Stomach (tissue), 19 donors: ENCODE measurements at places on chromosomes 16 and 17. TPM values are rescaled to one million over a fixed set of nuclear protein-coding genes. Genes with fewer than 3 reads are reported as not detected.
A peak's percentile ranks its signal among the peaks of the same experiment; 100 is the strongest.

IL32 gene
- polyA plus RNA-seq = 56.3 TPM

DNA sequence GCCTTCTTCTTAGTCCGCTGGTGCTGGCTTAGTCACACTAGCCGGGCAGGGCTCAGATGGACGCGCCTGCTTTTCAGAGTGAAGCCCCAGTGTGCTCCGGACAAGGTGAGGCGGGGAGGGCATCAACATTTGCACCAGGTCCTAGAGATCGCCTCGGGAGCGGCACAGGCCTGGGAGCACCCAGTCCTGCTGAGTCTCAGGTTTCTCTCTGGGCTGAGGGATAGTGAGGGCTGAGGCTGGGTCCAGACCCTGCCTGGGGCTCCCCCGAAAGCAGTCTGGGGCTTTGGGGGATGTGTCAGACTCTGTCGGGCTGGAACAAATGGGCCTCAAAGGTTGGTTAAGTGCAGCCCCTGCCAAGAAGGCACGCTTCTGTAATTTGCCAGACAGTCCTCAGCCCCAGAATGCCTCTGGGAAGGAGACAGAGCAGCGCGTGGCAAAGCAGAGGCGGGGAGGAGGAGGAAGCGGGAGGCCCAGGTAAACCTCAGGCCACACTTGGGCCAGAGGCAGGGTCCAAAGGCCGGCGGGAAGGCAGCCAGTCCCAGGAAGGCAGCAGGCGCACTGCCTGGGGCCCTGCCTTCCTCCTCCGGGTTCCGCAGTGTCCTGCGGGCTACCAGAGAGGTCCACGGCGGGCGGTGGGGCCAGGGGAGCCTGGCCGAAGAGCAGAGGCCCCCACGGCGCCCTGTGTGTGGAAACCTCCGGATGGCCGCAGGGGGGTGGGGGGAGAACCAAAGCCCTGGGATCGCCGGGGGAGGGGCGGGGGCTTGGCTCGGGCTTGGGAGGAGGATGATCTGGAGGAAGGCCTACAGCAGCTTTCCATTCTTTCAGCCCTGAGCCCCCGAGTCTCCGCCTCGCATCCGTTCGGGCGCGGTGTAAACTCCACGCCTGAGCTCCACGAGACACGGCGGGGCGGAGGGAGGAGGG, 39.5 kb upstream of the ATP2A3 start:
- DNase-seq = peak; percentile 90

DNA sequence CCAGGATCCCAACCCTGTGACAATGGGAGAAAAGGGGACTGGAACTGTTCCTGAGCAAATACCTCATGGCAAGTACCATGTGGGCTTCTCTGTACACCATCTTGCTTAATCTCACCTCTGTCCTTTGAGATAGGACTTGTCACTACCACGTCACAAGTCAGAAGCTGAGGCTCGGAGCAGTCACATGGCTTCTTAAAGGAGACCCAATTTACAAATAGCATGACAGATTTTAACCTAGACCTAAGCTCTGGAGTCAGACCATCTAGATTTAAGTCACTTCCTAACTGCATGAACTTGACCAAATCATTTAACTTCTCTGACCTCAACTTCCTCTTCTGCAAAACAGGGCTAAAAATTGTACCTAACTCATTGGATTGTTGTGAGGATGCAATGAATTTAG, 36.0 kb upstream of the CCL1 start:
- no peak for DNase-seq

CD300LB gene
- polyA plus RNA-seq = 0.25 TPM

OR2C1 gene
- not detected for polyA plus RNA-seq

CACNA1H gene
- polyA plus RNA-seq = 1.5 TPM

NT5M gene
- 3.3 TPM for polyA plus RNA-seq

NTN1 gene
- 3.3 TPM for polyA plus RNA-seq

KRTAP2-2 gene
- polyA plus RNA-seq = not detected

DNA sequence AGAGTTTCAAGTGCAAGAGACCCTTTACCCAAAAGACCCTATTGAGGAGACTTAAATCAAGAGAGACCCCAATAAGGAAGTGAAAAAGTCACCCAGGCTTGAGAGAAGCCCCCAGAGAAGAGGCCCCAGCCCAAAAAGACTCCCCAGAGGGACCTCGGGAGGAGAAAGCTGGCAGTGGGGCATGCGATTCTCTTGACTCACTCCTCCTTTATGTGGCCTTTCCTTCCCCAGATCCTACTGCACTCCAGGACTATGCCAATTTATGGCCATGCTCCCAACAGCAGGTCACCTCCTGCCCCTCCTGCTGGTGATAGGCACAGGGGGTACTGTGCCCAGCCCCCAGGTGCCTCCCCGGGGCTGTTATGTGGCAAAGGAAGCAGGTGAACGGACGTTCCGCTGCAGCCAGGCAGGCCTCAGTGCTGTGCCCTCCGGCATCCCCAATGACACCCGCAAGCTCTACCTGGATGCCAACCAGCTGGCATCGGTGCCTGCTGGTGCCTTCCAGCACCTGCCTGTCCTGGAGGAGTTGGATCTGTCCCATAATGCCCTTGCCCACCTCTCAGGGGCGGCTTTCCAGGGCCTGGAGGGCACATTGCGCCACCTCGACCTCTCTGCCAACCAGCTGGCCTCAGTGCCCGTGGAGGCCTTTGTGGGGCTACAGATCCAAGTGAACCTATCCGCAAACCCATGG, 16.3 kb downstream of the LRRC3C start:
- no peak for DNase-seq

PERCC1 gene
- not detected for polyA plus RNA-seq

WNK4 gene
- 1.3 TPM for polyA plus RNA-seq

ATF7IP2 gene
- 29.5 TPM for polyA plus RNA-seq

DNA sequence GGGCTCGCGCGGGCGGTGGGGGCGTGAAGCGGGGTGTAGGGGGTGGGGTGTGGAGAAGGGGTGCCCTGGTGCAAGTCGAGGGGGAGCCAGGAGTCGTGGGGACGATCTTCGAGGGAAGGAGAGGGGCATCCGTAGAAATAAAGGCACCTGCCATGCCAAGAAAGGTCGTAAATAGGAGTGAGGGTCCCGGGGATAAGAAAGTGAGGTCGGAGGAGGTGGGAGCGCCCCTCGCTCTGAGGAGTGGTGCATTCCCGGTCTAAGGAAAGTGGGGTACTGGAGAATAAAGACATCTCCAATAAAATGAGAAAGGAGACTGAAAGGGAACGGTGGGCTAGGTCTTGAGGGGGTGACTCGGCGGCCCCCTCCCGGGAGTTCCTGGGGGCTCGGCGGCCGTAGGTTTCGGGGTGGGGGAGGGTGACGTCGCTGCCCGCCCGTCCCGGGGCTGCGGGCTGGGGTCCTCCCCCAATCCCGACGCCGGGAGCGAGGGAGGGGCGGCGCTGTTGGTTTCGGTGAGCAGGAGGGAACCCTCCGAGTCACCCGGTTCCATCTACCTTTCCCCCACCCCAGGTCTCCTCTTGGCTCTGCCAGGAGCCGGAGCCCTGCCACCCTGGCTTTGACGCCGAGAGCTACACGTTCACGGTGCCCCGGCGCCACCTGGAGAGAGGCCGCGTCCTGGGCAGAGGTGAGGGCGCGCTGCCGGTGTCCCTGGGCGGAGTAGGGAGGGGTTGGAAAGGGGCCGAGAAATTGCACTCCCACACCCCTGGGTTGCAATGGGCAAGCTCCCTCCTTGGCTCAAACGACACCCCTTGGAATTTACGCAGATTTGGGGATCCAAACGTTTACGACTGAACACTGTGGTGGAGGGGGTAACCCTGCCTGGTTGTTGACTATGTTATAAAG, 888 bp downstream of the CDH1 start:
- peak; percentile 84 for DNase-seq

- peak; percentile 77 for DNase-seq
Measured at GRCh38 chr16:85514598-85515318, 98.4 kb upstream of the GSE1 start.

GRCh38 chr17:82242977-82243647, 14.3 kb downstream of the SLC16A3 start:
- DNase-seq = peak; percentile 77

KRT40 gene
- 0.10 TPM for polyA plus RNA-seq

GRCh38 chr16:58009856-58010416, 8.7 kb downstream of the USB1 start:
- DNase-seq = no peak

DNA sequence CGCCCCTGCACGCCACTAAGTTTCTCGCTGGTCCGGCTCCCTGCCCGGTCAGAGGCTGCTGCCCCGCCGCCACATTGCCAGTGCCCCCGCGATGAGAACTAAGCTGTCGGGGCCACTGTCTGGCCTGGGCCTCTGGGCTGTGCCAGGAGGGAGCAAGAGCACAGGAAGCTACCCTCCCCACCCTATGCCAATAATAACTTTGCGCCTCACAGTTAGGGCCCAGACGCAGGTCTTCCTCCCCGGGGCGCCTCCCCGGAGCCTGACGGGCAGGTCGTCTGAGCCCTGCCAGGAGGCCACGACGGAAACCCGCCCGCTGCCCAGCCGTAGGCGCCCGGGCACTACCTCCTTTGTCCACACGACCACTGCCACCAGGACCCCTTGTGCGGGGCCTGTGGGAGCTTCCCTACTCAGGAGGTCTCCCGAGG, 1.5 kb downstream of the ZFPM1 start:
- DNase-seq = peak; percentile 64

DNA sequence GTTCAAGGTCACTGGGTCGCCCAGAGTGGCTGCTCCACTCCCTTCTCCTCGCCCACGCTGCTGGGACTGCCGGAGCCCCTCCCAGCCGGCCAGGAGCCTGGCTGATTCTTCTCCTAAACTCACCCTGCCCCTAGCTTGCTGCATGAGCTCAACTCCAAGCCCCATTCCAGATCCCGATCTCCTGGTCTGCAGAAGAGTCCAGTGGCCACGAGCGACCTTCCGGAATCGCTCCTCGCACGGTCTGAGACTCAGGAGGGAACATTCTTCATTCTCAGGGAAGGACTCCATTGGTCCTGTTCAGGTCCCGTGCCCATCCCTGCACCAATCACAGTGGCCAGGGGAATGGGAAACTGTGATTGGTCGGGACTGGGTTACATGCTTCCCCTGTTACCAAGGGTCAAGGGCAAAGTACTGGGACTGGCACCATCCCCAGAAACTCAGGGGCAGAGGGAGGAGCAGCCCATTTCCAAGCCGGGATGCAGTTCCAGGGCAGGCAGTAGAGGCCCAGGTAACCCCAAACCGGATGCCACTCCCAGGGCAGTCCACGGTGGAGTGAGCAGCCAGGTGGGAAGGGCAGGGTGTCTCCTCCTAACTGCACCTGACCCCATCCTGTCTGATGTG, 24.5 kb upstream of the CIBAR2 start:
- DNase-seq = peak; percentile 66

DNA sequence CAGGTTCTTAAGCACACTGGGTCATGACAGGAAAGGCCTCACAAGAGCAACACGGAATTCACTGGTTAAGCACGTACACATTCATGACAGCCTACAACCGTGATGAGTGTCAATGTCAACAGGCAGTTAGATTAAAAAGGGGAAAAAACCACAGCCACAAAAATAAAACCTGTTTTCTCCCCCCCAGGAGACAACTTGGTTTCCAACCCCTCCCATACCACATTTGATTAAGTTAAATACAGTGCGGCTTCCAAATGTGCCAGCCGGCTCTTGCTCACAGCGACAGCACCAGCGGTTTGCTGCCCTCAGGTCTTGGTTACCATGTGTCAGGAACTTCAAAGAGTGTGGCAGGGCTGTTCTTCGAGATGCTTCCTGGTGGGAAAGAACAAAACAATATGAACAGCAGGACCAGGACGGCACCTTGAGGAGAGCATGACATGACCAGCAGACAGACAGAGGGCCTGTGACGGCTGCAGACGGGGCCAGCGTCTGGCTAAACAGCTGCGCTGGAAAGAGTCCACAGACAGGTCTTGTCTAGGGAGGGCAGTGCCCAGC, 193.6 kb downstream of the PARN start:
- no peak for DNase-seq

CA7 gene
- not detected for polyA plus RNA-seq

DNA sequence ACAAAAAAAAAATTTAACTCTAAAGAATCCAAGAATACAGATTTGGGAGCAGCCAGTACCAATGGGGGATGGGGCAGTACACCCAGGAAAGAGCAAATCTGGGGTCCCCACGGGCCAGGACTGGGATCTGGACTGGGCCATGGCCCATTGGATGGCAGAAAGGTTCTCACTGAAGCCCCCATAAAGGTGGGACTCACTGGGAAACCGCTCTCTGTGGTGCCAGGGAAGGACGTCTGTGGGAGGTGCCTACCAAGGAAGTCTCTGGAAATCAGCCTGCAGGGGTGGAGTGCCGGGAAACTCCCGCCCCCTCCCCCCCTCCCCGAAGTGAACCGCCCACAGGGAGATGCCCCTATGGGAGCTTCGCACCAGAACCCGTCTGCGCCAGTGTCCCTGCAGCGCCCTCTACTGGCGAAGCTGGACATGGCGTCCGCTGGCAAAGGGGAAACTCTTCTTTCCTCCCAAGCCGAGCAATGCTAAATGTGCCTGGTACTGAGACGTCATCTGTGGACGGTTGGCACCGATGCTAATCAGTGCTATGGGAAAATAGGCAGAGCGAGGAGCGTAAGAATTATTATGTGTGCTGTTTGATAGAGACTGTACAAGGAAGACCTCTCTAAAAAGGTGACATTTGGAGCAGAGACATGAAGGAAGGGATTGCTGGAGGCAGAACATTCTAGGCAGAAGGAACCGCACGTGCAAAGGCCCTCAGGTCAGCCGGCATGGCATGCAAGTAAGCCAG, 671.1 kb downstream of the WWOX start:
- DNase-seq = peak; percentile 78

GRCh38 chr16:14007450-14007849, 63.7 kb upstream of the MRTFB start:
- peak; percentile 12 for DNase-seq

DNA sequence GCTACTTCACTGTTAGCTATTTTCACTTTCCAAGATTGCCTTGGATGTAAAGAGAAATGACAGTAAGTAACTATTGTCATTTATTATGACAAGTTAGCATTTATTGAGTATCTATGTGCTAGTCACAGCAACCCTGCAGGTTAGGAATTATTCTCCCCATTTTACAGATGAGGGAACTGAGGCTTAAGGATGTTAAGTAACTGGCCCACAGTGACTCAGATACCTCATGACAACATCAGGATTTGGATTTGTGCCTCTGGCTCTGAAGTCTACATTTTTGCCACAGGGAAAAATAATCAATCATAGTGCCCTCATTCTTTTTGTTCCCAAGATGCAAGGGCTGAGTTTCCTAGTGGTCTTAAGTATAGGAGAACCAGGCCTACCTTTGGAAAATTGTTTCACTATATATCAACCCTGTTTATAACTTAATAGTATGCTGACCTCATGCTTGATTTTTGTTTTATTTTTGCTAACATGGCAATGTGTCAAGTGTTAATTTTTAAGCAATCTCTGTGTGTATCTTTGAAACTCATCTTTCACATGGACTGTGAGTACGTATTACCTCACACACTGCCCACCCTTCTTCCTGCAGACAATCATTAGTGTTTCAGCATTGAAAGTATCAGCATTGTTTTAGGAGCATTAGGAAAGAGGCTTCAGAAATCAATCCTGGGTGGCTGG, 105.0 kb downstream of the TANGO6 start:
- no peak for DNase-seq

- DNase-seq = peak; percentile 59
Measured at GRCh38 chr17:16470265-16470664, 21.7 kb downstream of the LRRC75A start.

DNA sequence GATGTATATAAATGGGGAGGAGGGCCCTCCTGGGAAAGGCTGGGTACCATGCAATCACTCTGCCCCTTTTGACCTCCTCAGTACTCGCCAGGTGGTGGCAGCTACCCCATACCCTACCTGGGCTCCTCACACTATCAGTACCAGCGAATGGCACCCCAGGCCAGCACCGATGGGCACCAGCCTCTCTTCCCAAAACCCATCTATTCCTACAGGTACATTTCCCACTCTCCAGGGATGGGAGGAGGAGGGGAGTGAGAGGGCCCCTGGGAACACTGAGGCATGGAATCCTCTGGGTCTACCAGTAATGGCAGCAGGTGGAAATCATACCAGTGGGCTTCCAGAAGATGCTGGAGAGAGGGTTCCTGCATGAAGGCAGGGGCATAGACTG, 22.9 kb downstream of the FOXN1 start:
- DNase-seq = no peak
